ENCODE measurements at places on chromosomes 5 and 9.

GRCh38 chr9:19552282-19553105 is 143.7 kb downstream of the ACER2 start:
- no peak for DNase-seq

DNA sequence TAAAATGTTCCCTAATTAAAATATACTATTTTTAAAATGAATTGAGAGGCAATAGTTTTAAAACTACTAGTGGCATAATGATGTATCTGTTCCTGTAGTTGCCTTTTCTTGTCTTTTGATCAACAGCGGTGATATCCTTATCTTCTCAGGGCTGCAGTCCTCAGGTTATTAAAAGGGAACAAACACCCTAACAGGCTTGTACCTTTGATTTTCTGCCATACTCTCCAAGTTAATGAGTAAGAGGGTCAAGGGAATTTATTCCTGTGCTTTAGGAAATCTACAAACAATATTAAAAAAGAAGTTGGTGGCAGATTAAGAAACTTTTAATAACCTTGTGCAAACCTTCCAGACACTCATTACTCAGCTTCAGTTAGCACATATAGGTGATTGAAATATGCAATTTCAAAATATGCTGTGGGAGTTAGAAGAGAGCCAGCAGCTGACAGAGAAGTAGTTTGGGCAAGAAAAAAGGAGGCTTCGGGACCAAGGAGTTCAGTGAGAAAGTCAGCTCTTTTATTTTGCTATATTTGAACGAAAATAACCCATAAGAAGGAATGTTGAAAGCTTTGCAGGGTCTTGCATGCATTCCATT is 81.0 kb upstream of the TLE4 start:
- no peak for DNase-seq

DNA sequence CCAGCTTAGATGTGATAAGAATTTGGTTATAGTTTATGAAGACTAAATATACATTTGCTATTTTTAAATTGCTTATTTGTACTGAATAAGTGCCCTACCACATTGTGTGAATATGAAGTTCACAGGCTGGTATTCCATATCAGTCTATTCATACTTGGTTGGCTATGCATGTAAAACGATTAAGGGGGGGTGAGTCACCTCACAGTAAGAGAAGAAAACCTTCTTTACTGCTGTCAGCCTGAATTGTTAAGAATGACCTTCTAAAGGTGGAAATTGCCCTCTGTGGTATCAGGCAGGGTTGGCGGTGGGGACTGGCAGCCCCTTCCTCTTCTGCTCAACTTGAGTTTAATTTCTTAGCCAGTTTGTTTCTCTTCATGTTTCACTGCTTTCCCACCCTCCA is 127.0 kb upstream of the RPS23 start:
- DNase-seq: no peak

GRCh38 chr5:145587710-145588109 is 247.4 kb downstream of the PRELID2 start:
- no peak for DNase-seq

DNA sequence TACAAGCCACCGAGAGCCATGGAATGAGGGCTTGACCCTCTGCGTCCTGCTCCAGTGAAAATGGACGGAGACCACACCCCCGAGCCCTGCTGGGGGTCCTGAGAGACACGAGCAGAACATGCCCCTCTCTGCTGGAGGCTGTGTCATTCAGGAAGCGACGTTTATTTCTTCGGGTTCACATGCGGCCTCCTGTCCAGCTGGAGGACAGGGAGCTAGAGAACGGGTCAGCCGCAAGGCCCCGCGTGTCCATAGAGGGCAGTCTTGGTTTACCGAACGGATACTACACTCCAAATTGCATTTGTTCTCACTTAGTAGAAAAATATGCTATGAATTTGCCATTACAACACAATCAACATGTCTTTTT is 36.1 kb downstream of the MRPL36 start:
- no peak for DNase-seq

Measured in stimulated activated CD8-positive, alpha-beta memory T cell treated with anti-CD3 and anti-CD28 coated beads, Interleukin-7, amount 100 ng/mL, for 48 hours (primary cell).